ENCODE measurements at places on chromosomes 4 and X. TPM values are rescaled to one million over a fixed set of nuclear protein-coding genes. Genes with fewer than 3 reads are reported as not detected.

The KLHL13 gene
- total RNA-seq = 0.95 TPM

The PAGE4 gene
- total RNA-seq = not detected

The RAB40A gene
- 0.68 TPM for total RNA-seq

DNA sequence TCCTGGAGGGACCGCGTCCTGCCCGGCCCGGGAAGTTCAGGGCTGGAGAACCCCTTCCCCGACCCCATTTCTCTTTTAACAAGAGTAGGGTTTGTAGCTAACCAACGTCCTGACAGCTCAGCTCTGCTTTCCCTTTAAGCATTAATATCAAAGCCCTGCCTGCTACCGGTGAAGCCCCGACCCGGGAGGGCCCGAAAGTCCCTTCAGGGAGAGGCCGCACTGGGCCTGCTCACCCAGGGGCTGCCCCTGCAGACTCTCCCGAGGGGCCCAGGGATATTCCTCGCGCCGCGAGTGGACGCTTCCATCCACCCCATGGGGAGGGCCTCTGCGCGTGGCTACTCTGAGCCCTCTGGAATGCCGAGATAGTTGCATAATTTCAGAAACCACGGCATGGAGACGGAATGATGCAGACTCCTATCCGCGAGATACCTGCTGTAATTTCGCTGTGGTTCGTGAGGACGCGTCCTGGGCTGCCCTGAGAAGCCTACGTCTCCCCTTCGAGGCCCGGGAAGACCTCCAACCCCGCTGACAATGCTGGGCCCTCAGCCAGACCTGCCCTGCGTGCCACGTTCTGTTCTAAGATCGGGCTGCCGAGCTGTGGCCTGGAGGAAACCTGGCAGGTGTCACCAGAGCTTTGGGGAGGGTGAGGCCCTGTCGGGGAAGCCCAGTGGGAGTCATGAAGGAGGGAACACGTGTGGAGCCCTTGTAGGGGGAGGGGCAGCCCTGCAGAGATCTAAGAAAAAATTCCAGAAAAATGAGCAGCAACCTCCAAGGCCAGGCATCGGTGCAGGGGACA is 999 bp upstream of the CTBP1 start:
- no peak for DNase-seq

DNA sequence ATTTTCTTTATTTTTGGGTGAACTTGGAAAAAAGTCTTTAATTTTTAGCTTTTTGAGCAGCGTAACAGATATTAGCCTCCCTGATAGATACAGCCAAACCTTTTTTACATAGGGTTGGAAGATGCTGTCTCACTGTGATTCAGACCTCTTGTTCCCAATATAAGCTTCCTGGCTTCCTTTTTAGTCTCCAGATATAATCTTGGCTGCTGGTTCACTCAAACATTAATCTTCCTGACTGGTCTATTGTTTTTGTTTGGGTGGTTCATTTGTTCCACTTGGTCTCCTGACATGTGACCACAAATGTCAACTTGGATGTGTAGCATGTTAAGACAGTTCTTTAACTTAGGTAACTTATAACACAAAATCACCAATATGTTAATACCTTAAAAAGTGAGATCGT is 23.0 kb downstream of the RPA4 start:
- DNase-seq = no peak

DNA sequence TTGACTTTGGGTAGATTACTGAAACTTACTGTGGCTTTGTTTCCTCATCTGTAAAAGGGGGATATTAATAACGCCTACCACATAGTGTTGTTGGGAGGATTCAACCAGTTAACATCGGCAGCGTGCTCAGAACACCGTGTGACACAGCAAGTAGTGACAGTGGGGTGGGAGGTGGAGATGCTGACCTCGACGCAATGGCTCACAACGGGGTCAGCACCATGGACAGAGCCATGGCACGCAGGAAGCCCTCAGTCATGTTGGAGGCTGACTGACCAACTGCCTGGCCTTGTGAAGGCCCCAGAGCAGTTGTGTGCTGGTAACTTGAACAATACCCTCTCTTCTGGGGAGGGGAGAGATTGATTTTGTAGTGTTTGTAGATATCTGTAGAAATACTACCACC is 93.2 kb downstream of the WFS1 start:
- DNase-seq = no peak

DNA sequence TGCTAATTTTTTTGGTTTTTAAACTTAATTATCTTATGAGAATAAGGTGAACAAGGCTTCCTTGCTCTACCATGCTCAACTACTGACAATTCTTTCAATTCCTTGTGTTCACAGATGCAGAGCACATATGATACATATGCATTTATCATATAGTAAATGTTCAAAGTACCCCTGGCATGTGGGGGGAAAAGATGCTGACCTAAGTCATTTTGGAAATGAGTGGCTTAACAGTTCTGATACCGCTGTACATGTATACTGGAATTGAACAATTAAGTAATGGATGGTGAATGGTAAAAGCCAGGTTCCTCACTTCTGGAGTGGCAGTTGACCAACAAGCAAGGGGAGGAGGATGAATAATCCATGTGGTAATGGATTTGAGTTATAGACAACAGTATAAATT is 149.6 kb downstream of the NAF1 start:
- DNase-seq = no peak

- DNase-seq = no peak
Observed at GRCh38 chr4:2341911-2342652, 76.4 kb downstream of the ZFYVE28 start.

DNA sequence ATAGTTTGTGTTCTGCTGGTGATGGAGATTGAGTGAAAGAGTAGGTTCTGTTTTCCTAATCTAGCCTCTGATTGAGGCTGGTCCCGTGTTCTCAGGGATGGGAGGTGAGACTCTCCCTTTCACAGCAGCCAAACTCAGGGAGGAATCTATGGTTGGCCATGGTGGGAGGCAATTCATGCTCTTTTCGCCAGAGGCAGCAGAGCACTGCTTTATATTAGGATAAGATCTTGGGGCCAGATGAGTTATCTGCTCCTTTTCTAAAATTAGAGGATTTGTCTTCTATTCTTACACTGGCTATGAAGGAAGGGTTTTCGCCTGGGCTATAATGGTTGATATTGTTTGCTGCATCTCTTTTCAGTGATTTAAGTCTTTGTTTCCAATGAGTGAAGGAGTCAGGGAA is 63.9 kb upstream of the NLGN4X start:
- DNase-seq = no peak

DNA sequence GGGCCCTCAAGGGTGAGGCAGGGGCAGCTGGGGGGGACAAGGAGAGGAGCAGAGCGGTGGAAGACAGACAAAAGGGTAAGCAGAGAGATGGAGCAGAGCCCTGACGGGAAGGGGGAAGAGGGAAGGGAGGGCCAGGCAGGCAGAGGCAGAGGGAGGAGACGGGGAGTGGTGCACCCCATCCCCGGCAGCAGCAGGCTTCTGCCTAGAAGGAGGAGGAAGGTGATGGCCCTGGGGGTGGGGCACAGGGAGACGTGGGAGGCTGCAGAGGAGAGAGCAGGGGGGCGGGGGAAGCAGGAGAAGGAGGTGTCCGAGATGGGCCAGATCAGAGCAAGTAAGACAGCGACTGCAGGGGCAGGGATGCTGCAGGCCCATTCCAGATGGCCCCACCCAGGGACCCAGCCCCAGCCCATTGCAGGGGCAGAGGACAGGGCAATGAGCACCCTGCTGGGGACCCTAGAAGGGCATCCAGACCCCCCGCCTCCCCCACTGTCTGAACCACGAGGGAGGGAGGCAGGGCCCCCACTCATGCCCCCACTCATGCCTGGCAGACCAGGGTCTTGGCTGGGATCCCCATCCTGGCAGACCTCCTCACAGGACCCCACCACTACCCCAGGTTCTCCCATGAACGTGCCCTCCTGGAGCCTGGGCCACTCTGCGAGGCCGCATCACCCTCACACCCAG is 2.7 kb downstream of the L1CAM start:
- no peak for DNase-seq

DNA sequence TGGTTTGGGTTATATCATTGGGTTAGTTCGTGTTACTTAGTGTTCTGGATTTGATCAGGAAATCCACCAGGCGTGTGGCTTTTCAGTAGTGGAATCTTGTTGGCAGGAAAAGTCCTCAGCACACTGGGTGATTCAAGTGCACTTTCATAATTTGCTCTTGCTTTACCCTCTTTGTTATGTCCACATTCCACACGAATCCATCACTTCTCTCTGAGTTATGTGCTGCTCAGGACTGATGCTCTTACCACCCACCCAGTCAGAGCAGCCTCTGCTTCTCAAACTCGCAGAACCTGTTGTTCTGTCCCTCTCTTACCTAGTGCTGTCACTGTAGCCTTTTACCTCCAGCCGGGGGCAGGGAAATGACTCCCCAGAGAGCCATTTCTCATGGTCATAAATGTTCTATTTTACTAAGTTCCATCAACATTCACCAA is 37.2 kb upstream of the SCRG1 start:
- no peak for DNase-seq
